ENCODE measurements at places on chromosomes 12 and 14.
A peak's percentile ranks its signal among the peaks of the same experiment; 100 is the strongest.

DNA sequence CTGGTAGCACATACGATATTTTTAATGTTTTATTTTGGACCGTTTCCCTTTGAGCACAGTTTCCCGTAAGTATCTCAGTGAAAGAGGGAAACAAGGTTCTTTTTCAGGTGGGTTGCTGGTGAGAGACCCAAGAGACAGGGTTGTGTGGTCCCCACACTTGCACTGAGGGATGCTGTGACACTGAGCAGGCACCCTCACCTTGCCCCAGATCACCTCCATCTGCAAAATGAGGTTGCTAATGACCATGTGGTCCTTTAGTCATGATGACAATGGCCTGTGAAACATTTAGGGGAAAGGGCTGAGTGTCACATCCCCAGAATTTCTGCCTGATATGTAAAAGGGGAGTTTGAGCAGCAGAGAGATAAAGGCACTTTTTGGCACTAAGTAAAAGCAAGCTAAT lies 4.3 kb downstream of the CCND2 start:
- no peak for DNase-seq

GRCh38 chr12:66156654-66157053 lies 13.1 kb downstream of the TMBIM4 start:
- no peak for DNase-seq

DNA sequence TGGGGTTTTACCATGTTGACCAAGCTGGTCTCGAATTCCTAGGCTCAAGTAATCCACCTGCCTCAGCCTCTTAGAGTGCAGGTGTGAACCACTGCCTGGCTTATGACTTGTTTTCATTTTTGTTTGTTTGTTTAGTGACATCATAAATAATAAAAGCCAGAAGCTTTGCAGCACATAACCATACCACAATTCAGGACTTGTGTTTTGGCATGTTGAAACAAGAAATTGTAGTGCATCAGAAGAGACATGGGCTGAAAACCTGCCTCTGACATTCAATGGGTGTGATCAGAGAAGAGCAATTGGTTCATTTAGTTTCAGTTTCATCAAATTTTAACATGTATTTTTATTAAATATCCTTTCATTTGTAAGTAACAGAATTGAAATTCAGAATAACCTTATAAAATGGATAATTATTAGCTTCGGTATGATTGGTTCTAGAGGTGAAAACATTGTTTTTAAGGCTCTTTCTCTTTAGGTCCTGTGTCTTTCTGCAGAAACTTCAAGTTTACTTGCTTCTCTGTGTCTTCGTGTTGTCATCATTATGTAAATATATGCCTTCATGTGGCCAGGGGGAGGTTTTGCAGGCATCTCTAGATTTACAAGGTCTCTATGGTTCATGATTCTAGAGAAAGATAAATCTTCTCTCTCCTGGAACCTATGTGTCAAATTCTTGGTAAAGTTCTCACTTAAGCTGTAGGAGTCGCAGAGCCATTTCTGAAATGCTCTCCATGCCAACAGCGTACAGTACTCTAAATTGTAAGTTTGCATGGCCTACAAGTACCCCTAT lies 312.0 kb downstream of the KCNC2 start:
- DNase-seq, result no peak

- no peak for DNase-seq
Observed at GRCh38 chr14:67391268-67391667, 20.7 kb downstream of the PLEK2 start.

DNA sequence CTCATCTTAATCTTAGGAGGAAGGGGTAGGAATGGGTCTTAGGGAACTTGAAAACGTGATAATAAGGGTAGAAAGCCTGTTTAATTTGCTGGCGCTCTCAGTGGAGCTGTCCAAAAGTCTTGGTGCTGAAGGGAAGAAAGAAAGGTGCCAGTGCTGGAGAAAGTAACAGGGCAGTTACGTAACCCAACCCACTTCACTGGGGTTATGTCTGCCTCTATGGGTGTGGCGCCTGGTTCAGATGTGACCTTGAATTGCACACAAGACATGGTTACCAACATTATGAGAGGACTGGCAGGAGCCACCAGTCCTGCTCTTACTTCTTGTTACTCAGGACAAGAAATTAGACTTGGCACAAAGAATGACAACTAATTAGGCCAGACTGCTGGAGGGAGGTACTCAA lies 18.6 kb upstream of the GPATCH2L start:
- DNase-seq, result no peak

DNA sequence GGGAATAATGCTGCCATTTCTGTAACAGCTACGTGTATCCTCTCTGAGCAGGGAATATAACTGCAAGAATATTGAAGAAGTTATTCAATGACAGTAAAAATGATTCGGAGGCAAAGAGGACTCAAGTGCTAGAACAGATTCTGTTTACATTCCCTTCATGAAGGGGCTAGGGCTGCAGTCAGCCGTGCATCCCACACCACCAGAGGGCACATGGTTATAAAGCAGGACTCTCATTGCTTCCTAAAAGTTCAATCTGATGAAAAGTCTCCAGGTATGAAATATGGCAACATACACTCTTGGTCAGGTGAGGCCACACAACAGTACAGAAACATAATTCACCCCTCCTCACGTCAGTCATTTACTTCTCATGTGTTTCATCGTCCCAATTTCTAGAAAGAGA lies 34.0 kb downstream of the TCHP start:
- DNase-seq, result no peak

DNA sequence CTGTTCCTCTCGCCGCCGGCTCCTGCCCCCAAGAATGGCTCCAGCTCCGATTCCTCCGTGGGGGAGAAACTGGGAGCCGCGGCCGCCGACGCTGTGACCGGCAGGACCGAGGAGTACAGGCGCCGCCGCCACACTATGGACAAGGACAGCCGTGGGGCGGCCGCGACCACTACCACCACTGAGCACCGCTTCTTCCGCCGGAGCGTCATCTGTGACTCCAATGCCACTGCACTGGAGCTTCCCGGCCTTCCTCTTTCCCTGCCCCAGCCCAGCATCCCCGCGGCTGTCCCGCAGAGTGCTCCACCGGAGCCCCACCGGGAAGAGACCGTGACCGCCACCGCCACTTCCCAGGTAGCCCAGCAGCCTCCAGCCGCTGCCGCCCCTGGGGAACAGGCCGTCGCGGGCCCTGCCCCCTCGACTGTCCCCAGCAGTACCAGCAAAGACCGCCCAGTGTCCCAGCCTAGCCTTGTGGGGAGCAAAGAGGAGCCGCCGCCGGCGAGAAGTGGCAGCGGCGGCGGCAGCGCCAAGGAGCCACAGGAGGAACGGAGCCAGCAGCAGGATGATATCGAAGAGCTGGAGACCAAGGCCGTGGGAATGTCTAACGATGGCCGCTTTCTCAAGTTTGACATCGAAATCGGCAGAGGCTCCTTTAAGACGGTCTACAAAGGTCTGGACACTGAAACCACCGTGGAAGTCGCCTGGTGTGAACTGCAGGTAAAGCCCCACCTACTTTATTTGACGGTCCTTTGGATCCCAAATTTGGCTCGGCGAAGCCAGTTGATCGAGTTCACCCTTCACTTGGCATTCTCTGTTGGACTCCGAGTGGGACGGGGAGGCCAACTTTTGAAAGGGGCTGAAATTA lies 1.5 kb downstream of the WNK1 start:
- DNase-seq, result peak; percentile 61

GRCh38 chr12:14264316-14264715 lies 101.2 kb upstream of the ATF7IP start:
- DNase-seq, result no peak

- no peak for DNase-seq
Observed at GRCh38 chr12:81520064-81520945, 238.8 kb downstream of the PPFIA2 start.

GRCh38 chr12:128830505-128830893 lies 6.7 kb upstream of the SLC15A4 start:
- no peak for DNase-seq

All from stimulated activated naive CD4-positive, alpha-beta T cell treated with Interleukin-2 at 50 U/mL for 16 hours (primary cell).